Memory B cell (primary cell): ENCODE measurements at places on chromosomes 1 and 21.
A peak's percentile ranks its signal among the peaks of the same experiment; 100 is the strongest.

- no peak for DNase-seq
These were observed 75.9 kb downstream of the HLX start for GRCh38 chr1:220955116-220955515.

GRCh38 chr1:111592389-111593361 is 26.9 kb upstream of the RAP1A start:
- peak; percentile 47 for DNase-seq

- DNase-seq: no peak
These were observed 114.1 kb downstream of the LHX4 start for GRCh38 chr1:180343921-180344769.

GRCh38 chr1:166975361-166976129 is at the start of gene ILDR2:
TSS of gene ILDR2 (minus strand) at chr1:166975540. CDS start at chr1:166975268, 272 bp downstream.
- peak; percentile 19 for DNase-seq

- no peak for DNase-seq
These were observed 792.4 kb upstream of the ADGRL2 start for GRCh38 chr1:81008293-81008692.

GRCh38 chr1:152967201-152967600 is 3.2 kb upstream of the SPRR4 start:
- no peak for DNase-seq

- no peak for DNase-seq
These were observed 644.4 kb downstream of the ADGRL2 start for GRCh38 chr1:82445132-82445531.

- DNase-seq: no peak
These were observed 3.6 kb downstream of the PEA15 start for GRCh38 chr1:160208557-160209320.

DNA sequence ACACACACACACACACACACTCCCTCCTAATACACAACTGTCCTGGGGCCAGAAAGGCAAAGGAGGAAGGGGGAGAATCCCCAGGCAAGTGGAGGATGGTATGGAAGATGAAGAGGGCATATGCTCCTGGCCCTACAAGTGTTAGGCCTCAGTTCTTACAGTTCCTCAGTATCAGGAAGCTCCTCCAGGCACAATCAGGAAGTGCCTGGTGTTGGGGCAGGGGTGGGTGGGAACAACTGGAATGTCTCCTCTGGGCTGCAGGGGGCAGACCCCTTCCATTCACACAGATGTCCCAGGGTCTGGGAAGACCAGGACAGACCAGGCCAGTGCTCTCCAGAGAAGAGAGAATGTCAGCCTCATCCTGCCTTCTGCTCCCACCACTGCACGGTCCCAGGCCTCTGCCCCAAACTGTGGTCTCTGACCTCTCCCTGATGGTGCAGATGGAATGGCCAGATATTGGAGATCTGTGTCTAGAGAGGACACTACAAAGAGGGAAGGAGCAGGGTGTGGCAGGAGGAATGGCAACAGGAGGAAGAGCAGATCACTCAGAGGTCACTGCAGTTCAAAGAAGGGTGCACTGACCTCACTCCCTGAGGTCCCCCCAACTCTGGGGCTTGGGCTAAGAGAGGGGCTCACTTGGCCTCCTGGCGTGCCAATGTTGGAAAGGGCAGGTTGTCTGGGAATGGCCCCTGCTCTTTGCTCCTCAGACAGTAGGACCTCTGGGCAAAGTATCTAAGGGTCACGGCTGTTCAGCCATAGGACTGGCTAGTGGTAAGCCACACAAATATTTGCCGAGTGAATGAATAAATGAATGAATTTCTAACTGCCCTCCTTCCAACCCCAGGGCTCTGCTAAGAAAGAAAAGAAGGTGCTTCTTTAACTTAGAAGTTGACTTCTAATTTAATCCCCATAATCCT is 2.5 kb upstream of the DENND2D start:
- no peak for DNase-seq

DNA sequence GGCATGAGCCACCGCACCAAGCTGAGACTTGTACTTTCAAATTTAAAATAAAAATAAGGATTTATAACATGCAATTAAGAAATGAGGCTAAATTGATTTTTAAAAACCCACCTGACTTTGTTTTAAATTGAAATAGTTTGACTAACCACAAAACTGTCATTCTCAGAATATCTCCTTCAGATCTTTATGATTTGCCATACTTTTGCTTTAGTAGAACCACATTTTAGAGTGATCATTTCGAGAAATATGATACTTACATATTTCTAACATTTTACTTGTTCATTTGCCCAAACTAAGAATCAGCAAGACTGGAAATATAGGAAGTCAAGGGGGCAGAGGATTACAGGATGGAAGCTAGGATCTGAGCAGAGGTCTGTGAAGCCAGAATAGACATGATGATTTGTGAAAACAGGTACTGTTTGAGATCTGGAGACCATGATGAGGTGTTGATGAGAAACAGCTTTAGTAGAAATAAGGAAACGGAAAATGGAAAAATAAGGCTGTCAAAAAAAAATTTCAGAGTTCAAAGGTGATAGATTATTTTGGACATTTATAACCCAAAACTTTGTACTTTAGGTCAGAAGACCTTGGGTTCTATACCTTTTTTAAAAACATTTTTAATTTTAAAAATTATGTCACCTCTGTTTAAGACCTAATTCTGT is 44.8 kb downstream of the GIPC2 start:
- no peak for DNase-seq
